ENCODE measurements at places on chromosomes 6 and 20.

DNA sequence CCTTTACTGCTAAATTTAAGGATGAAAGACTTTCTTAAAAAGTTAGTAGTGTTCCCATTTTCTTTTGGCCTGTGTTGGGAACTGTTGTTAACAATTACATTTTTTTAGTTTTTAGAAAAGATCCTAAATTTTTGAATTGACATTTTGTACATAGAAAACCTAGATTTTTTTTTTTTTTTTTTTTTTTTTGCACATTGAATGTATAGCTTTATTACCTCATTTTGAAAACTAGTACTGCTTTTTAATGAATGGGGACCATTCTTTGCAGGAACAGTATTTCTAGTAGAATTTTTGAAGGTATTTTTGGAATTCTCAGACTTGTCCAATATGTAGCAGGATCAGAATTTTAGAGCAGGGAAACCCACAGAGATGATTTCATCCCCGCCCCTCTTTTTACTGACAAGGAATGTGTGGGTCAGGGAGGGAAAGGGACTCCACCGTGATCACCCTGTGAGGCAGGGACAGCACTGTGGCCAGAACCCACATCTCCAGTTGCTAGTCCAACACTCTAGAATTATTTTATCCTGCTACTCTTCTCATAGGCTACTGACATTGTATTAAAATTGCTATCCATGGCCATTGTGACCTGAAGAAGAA, 154.4 kb upstream of the SUPT3H start:
- no peak for DNase-seq

DNA sequence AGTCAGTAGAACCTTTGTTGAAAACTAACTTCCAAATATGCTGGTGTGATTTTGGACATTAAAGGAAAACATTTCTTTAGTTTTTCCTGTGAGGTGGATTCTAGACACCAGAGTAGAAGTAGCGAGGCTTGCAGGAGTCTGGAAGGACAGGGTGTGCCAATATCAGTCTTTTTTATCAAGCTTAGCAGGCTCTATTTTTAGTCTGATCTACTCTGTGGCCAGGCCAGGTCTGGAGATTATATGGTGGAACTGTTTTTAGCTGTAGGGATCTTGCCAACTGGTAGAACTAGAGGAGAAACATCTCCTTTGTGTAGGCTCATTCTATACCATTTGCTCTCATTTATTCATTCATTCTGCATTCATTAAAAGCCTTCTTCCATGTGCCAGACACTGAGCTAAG, 42.7 kb downstream of the LRP11 start:
- no peak for DNase-seq

GRCh38 chr6:136410201-136411024, 120.8 kb upstream of the BCLAF1 start:
- no peak for DNase-seq

- no peak for DNase-seq
Observed at GRCh38 chr6:38080360-38080759, 260.8 kb downstream of the ZFAND3 start.

DNA sequence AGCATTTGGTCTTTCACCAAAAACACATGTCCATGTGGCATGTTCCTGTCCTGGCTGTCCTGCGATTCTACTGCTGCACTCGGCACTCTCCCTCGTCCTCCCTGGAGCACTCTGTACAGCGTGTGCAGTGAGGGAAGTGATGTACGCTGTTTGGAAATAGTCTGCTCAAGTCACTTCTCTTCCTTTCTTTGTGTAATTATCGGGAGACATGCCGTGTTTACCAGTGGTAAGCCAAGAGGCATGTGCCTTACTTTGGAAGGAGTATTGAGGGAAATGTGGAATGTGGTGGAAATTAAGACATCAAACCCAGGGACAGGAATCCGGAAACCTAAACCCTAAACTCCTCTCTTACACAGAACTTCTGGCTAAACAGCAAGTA, 268.5 kb upstream of the FOXQ1 start:
- DNase-seq: no peak

DNA sequence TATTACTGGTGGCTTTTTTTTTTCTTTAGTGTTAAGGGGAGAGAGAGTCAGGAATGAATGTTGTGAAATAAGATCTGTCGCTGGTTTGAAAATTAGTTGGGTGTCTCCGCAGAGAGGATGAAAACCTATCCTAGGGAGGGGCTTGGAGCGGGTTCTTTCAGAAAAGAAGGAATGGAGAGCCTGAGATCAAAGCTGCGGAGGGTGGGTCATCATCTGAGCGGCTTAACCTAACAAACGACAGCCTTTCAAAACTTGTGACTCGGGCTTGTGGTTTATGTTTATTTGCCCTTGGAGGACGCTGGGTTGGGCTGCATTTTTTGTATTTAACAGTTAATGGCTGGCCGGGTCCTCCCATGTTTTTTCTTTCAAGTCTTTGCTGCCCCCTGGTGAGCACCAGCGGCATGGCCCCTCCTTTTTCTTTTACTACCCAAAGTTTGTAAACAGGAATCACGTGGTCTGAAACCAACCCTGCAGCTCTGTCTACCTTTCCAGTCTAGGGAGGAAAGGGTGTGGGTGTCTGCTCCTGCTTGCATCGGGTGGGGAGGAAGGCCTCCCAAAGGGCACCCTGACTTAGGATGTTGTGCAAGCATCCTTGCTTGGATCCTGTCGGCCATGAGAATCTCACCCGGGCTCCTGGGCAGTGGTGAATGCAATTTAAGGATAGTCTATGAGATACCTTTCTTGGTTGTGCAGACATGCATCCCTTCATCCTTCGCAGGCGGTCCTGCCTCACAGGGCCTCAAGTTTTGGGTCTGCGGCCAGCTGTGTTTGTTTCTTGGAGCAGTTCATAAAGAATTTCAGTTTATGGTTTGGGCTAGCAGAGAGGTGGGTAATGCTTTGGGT, 2.2 kb downstream of the PIM1 start:
- DNase-seq: peak; percentile 79

DNA sequence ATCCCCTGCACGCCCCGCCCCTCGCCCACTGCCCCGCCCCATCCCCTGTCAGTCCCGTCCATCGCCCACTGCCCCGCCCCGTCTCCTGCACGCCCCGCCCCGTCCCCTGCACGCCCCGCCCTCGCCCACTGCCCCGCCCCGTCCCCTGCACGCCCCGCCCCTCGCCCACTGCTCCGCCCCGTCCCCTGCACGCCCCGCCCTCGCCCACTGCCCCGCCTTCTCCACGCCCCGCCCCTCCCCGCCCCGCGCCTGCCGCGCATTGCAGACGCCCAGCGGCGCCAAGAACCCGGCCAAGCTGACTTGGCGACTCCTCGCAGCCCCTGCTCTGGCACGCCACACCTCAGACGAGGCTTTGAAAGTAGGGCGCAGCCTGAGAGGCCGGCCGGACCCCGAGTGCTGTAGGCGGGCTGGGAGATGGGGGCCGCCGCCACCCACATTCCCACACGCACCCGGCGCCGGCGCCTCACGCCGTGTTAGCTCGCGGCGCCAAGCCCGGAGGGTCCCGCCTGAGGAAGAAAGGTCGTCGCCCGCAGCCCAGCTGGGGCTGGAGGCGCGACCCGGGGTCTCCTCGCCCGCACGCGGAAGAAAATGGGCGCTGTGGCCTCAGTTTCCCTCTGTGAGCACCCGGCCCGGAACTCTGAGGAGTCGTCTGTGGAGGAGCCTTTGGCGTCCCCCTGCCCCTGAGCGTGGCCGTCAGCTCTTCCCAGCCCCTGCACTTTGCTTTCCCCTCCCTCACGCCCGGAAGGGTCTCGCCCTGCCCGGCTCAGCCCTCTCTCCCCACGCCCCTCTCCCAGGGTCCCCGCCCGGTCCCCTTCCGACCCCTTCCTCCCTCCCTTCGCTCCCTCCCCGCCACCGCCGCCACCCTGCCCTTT, at the start of gene RAD21L1:
Gene RAD21L1 (plus strand): TSS at position 262 of the 872 bp plus-strand sequence. CDS start 2,410 bp downstream, outside the sequence.
- peak; percentile 68 for DNase-seq

- no peak for DNase-seq
Observed at GRCh38 chr20:38866265-38867061, 59.8 kb upstream of the FAM83D start.

DNA sequence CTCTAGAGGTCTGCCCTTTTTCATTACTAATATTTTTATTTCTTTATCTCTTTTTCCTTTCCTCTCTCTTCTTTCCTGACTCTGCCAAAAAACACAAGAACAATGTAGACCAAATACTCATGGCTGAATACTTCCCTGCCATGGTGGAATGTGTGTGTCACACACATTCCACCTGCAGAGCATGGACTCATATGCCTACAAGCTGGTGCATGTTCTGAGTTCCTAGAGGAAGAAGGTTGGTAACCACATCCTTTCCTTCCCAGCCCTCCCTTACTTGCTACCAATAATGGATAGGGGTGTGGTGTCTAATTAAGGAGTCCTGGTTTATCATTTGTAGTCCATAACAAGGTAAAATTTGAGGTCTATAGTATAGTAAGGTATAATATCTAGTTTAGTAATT, 15.2 kb upstream of the CST9L start:
- DNase-seq: no peak

GRCh38 chr6:29708432-29709179, 14.6 kb upstream of the HLA-F start:
- no peak for DNase-seq

DNA sequence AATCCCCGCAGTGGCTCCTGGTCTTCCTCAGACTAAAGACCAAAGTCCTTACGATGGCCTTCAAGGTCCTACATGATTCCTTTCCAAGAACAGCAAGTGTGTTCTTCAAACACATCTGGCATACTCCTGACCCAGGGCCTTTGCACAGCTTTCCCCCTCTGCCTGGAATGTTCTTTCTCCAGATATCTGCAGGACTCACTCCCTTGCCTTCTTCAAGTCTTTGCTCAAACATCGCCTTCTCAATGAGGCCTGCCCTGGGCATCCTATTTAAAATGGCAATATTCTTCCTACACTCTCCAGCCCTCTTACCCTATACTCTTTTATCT, 30.2 kb downstream of the VEGFA start:
- DNase-seq: no peak

- no peak for DNase-seq
Observed at GRCh38 chr6:108001696-108002231, 43.8 kb upstream of the SEC63 start.

GRCh38 chr6:36491378-36491965, 48.7 kb downstream of the KCTD20 start:
- no peak for DNase-seq

DNA sequence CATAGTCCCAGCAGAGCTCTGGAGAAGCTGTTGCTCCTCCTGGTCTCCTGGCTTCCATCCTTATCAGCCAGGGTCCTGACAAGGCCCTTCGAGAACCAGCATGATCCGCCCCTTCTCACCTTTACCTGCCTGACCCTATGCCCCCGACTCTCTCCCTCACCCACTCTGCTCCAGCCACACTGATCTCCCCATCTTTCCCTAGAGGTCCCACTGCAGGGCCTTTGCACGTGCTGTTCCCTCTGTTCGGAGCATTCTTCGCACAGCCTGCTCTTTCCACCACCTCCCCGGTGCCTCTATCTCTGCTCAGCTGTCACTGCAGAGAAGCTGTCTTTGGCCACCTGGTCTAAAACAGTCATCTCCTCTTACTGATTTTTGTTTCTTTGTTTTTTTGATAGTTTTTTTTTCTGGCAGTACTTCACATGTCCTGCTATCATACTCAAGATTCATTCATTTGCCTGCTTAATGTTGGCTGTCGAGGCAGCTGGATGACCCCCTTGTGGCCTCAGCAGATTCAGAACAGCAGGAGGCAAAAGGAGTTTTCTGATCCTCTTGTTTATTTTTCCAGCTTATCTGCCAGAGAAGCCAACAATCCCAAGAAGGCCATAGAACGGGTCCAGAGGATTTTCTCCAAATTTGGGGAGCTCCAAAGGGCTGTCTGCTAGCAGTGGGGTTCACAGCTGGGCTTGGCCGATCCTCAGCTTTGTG, 1.6 kb upstream of the PTGIS start:
- DNase-seq: peak; percentile 69

DNA sequence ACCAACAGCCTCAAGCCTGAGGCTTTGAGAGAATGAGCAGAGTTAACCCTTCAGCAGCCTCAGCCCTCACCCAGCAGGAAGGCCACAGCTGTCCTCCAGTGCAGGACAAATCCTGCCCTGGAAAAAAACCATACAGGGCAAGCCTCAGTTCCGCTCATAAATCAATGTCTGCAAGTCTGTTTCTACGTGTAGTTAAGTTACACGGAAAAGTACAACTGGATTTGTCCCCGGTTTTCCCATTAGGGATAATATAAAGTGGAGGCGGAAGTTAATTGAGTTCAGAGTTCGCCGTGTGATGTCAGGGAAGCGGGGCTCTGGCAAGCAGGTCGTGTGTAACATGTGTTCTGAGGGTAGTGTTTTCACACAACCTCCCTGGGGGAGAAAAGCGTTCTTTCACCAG, 44.2 kb upstream of the EYA2 start:
- DNase-seq: no peak

DNA sequence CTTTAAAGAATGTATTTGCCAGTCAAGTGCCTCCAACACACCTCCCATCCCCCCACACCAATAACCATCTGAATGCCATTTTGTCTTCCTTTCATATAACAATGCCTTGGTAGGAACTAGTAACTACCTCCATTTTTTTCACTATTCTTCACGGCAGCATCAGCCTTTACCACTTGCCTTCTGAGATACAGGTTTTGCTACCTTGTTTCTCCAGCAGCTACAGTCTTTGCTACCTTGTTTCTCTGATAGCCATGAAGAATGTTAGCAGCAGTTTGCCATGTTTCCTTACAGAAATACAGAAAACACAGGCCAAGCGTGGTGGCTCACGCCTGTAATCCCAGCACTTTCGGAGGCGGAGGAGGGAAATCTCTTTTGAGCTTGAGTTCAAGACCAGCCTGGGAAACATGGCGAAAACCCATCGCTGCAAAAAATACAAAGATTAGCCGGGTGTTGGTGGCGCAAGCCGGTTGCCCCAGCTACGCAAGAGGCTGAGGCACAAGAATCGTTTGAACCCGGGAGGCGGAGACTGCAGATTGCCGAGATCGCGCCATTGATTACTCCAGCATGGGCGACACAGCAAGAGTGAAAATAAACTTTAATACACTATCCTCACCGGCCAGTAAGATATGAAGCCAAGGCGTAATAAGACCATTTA, 100.9 kb downstream of the HFE start:
- DNase-seq: peak; percentile 41

DNA sequence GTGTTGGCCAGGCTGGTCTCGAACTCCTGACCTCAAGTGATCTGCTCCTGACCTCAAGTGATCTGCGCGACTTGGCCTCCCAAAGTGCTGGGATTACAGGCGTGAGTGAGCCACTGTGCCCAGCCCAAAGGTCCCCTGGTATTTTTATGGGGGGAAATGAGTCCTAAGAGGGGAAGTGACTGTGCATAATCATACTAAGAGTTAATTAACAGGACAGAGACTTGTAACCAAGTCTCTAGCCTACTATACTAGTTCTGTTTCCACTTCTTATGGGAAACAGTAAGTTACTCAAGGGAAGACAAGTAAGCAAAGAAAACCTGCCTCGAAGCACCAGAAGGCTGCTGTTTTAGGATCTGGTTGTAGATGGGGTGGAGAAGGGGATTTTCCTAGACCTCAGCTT, 27.9 kb downstream of the TCF15 start:
- DNase-seq: no peak

- no peak for DNase-seq
Observed at GRCh38 chr20:33993576-33994221, at the start of gene RALY. Gene RALY (plus strand): TSS chr20:33993911. CDS start chr20:34072075, 78,164 bp downstream.
